T47D (cell line): ENCODE measurements at places on chromosomes 13 and 19.

- no peak for DNase-seq
These were observed 190.1 kb upstream of the KLF12 start for GRCh38 chr13:74324338-74324737.

- no peak for DNase-seq
These were observed 23.3 kb downstream of the MIPEP start for GRCh38 chr13:23865906-23866305.

DNA sequence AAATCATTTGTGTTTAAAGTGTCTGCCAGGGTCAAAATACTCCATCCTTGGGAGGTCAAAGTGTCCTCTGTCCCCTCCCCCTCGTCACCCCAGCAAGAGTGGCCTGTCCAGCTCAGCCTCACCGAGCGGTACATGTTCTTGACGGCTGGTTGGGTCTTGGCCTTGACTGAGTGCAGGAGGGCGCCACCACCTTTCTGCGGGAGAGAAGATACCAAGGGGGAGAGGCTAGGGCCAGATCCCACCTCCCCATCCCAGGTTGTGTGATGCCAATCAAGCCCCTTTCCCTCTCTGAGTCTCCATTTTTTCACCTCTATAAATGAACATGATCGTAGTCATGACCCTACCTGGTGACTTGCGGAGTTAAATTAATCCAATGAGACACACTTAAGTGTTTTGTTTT lies 6.1 kb downstream of the CRB3 start:
- no peak for DNase-seq

GRCh38 chr19:11560404-11561051 lies 1.5 kb upstream of the ELOF1 start:
- no peak for DNase-seq

DNA sequence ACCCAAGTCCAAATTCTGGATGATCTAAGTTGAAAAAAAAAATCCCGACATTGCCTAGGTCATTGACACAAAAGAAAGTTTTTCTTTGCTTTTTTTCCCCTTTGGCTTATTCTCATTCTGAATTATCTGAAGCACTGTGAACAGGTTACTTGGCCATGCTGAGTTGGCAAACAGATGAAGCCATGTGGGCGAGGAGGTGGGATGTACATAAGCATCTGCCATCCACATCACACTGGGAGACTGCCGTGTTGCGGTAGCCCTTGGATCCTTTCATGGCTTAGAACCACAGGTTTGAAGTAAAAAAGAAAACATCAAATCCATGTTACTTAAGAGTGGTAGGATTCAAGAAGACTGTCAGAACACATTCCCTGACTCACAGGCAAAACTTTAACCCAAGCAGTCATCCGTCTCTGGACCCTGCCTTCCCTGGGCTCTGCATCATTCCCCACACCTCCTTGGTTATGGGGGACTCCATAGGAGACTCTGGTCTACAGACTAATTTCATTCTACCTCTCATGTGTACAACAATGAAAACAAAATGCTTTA lies 242.5 kb upstream of the SERP2 start:
- DNase-seq = no peak

DNA sequence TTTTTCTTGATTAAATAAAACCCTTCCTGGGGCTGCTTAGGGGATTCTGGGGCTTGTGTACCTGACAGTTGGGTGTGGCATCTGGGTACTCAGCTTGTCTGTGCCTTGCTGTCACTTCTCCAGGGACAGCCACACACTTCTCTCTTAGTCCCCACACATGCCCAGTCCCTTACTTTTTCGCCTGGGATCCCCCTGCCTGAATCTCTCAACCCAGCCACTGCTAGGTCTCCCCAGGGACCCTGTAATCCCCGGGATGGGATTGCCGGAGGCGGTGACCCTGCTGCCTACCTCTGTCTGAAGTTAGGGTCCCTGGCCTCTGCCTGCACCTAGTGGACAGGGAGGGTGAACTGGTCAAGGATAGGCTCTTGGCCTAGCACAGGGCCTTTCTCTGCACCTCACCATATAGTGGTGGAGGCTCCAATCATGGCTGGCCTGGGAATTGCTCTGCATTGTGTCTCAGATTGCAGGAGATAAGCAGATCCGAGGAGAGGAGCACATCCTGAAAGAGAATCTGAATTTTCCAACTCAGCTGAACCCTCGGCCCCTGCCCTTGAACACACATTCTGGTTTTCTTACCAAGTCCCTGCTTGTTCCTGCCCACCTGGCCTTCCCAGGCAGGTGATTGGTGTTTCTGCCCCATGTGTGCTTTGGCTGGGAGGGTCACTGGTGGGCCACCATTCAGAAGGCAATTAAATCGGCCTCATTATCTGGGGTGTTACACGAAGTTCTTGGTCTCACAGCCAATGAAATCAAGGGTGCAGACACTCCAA lies 8.7 kb upstream of the ZNF492 start:
- no peak for DNase-seq

GRCh38 chr19:16328824-16329482 lies 4.3 kb downstream of the KLF2 start:
- DNase-seq = no peak

- no peak for DNase-seq
These were observed 104.1 kb upstream of the ZNF507 start for GRCh38 chr19:32241306-32241705.

GRCh38 chr13:60491531-60491930 lies 94.5 kb downstream of the TDRD3 start:
- DNase-seq = no peak

GRCh38 chr19:1155352-1156304 lies 18.4 kb downstream of the SBNO2 start:
- DNase-seq = no peak

- DNase-seq = no peak
These were observed 1.4 kb downstream of the ING1 start for GRCh38 chr13:110714797-110715394.

GRCh38 chr19:6890938-6891337 lies 3.6 kb downstream of the ADGRE1 start:
- DNase-seq = no peak

- DNase-seq = no peak
These were observed 71.5 kb downstream of the KCTD15 start for GRCh38 chr19:33868076-33868735.

- no peak for DNase-seq
These were observed 173.7 kb downstream of the KLF12 start for GRCh38 chr13:73960474-73960873.

DNA sequence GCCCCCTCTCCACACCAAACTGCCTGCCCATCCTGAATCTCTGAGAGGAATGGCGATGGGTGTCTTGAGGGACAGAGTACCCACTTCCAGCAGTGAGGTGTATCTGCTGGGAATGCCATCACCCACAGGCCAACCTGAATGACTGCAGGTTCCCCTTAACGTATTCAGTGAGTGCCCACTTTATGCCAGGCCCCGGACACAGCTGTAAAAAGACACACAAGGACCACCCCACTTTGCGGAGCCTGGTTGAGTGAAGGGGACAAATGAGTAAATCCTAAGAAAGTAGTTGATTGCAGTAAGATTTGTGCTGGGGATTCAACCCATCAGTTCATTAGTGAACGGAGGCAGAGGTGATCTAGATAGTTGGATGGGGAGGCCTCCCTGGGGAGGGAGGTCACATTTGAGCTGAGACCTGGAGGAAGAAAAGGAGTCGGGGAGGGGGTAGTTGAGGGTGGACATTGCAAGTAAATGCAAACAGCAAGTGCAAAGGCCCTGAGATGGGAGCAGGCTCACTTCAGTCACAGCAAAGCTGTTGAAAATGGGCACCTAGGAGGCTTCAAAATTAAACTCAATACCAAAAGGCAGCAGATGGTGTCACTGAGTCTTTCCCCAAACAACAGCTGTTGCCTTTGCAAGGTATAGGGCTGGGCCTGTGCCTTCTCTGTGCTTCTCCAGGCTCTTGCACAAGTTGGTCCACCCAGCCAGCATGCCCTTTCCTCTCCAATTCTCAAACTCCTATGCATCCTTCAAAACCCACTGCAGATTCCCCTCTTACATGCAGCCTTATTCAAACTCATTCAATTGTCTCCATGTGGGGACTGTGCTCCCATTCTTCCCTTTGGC lies 4.3 kb downstream of the GDF15 start:
- no peak for DNase-seq

DNA sequence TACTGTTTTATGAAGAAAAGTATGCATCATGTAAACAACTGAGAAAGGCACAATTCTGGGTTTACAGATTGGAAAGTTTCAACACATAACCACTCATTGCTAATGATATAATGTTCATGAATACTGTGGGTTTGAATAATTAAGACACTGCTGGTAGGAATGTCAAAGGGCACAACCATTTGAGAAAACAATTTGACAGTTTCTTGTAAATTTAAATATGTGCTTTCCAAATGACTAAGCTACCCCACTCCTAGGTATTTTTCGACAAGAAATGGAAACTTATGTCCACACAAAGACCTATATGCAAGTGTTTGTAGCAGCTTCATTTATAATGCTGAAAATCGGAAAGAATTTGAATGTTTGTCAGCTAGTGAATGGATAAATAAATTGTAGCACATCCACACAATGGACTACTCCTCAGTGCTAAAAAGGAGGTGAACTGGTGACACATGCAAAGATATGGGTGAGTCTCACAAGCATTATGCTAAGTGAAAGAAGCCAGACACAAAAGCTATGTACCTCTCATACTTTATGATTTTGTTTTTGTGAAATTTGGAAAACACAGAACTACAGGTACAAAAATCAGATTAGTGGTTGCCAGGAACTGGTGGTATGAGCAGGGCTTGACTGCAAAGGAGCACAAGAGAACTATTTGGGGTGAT lies 44.8 kb upstream of the FLT1 start:
- no peak for DNase-seq

GRCh38 chr13:49454388-49455006 lies 10.4 kb downstream of the SETDB2 start:
- no peak for DNase-seq

DNA sequence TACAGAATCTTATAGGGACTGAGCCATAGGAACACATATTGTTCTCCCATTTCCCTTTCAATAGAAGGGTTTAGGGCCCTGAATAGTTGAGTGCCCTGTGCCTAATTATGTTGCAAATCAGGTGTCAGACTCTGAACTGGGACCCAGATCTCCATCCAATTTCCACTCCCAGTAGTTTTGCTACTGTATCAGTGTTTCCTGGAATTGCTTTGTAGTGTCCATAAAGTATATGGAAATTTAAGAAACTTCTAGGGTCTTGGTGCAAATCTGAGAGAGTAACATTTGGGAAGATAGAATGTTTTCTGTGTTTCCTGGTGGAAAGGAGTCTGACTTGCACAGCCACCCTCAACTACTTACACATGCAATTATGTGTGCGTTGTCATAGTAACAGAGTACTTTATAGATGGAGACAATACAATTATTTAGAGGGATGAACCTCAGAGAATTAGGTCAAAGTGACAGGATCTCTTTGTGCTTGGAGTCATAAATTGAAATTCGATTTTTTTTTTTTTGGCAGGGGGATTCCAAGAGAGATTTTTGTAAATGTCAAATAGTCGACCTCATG lies 646 bp upstream of the SLC10A2 start:
- no peak for DNase-seq

- DNase-seq = no peak
These were observed 496.8 kb upstream of the PCDH9 start for GRCh38 chr13:67726979-67727378.

- no peak for DNase-seq
These were observed 17.5 kb downstream of the MISP start for GRCh38 chr19:768424-768823.

DNA sequence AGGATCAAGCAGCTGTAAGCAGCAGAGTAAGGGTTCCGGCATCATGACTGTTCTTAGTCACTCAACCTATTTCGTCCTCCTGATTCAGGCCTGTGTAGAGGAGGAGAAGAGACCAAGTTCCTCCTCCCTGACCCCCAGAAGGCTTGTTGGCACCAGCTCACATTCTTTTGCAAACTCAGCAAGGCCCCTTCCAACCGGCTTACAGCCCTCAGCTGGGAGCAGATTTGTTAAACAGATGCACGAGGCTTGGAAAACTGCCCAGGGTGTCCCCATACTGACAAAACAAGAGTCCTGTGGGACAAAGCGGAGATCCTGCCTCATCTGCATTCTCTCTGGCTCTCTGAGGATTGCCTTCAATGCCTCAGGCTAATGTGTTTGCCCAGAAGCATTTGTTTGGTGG lies 113.2 kb upstream of the SOX21 start:
- no peak for DNase-seq

GRCh38 chr13:30748717-30749116 lies 13.4 kb downstream of the ALOX5AP start:
- no peak for DNase-seq

DNA sequence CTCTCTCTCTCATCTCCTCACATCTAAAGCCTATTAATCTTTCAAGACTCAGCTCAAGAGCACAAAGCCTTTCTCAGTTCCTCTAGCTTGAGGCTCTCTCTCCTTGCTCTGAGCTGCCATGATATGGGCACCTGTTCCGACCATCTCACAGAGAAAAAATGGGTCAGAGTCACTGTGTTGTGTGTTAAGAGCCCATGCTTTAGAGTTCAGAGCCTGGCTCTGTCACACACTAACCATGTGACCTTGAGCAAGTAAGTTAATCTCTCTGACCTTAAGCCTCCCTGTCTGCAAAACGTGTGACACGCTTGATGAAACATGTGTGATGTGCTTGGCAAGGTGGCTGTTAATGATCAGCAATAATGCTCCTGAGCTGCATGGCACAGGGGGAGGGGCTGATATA lies 245.2 kb downstream of the DLEU7 start:
- no peak for DNase-seq

DNA sequence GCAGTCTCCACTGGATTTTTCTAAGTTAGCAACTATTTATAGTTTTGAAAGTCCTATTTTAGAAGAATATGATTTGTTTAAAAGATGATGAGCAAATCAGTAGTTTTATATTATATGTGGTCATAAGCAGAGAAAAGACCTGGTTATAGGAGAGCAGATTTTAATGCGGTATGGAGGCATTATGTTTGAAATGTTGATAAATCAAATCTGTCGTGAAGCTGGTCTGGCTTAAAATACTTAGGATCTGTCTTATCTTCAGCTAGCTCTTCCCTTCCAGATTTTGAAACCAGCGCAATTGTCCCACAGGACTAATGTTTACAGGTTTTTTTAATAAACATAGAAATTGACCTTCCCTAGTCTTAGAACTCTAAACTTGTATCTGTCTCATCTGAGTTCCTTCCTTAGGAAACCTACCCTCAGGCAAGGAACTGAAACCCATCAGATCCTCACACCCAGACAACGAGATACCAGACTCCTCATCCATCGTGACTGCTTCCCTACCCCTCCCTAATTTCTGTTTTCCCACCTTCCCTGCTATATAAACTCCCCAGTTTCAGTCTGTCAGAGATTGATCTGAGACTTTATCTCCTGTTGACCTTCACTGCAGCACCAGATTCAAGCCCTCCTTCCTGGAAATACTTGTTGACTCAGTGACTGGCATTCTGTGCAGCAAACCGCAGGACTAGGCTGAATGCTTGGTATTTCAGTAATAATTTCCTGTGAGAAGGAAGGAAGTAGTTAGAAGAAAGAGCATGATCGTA lies 37.8 kb upstream of the CXCL17 start:
- DNase-seq = no peak

DNA sequence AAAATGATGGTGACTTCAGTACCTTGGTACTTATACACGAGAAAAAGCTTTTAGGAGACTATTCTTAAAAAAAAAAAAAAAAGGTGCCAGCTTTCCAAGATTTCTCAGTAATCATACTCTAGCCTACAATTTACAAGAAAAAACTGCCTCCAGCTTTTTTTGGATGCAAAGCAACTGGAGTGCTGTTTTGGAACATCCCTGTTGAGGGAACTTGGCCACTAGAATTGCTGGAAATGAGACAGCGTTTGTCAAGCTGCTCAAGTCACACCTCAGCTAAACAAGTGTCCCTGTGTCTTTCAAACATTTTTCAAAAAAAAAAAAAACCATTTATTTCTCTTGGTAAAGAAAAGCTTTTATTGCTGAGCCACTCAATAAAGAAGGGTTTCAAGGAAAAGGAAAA lies 413.1 kb upstream of the ARGLU1 start:
- no peak for DNase-seq

- no peak for DNase-seq
These were observed 126.2 kb upstream of the FNDC3A start for GRCh38 chr13:48849515-48849914.
